ENCODE measurements at places on chromosomes 3 and 15. TPM values are rescaled to one million over a fixed set of nuclear protein-coding genes. Genes with fewer than 3 reads are reported as not detected.

DNA sequence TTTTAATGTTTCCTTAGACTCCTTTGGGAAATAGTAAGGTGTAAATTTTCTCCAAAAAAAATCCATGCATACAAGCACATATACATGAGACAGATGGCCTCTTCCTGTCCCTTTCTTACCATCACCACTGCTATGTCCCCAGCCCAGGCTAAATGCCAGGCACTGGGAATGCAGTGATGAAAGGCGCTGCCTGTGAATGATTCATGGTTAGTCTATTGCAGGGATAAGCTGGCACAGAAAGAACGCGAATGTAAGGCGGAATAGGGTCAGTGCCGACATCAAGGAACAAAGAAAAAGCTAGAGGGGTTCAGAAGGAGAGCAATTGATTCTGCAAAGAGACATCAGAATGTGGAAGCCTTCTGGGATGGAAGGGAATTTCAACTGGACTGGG, 36.2 kb upstream of the CFAP161 start:
- no peak for DNase-seq

DNA sequence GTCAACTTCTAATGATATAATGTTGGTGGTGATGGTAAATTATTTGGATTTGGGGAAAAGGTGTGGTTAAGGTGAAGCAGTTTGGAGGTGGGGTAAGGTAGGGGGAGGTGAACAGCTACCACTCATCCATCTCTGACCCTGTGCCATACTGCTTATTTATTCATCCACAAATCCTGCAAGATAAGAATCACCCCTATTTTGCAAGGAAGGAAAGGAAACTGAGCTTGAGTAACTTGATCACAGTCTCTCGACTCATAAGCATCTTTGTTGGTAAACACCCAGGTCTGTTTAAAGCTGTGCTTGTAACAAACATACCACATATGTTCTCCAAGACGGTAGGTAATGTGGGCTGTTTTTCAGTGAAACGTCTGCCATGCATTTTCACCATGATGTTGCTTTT, 67.3 kb downstream of the PTPRG start:
- no peak for DNase-seq

DNA sequence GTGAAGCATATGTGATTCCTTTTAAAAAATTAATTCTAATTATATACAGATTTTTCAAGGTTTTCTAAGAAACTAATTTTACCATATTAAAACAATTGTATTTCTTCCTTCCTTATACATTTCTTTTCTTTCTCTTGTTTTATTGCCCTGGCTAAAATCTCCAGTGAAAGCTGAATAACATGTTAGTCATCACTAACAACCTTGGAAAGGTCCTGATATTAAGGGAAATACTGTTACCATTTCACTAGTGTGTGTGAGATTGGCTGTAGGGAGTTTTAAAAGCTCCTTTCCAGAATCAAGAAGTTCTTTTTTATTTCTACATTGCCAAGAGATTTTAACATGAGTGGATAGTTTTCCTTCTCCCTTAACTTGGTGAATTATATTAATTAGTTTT, 229.7 kb upstream of the EIF1B start:
- no peak for DNase-seq

GRCh38 chr3:80643421-80643820, 875.6 kb upstream of the ROBO1 start:
- no peak for DNase-seq

GRCh38 chr3:113097960-113098447, 107.2 kb downstream of the GTPBP8 start:
- DNase-seq, result peak; percentile 62

DNA sequence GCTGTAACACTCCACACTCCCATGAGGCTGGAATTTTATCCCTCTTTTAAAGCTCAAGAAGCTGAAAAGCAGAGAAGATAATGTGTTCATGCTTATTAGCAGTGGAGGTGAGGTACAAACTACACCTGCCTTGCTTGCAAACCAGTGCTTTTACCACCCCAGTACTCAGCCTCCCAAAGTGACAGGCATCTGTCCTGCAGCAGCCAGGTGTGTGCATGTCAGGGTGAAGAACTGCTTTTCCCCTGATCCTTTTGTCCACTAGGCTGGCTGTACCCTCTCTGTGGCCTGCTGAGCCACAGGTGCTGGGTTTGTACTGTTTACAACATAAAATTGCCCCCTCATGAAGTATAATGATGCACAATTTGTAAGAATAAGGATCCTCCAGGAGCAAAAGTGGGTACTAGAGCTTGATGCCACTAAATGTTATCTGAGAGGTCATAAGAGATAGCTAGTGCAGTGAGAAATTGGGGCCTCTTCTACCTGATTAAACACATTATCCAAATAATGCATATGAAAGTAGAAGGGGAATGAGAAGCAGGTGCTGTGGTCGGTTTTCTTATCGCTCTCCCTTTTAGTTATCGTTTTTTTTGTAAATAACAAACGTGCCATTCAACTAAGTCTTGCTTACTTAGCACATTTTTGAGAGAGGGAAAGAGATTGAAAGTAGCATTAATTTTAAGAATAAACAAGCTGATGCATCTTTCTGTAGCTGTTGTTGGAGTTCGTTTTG, 39.2 kb upstream of the GADL1 start:
- no peak for DNase-seq

- no peak for DNase-seq
These were observed 68.4 kb downstream of the RPL22L1 start for GRCh38 chr3:170801597-170801996.

The ACKR4 gene
- polyA plus RNA-seq, result 26.7 TPM

The SCAMP5 gene
- polyA plus RNA-seq, result 3.6 TPM

The TF gene
- 0.15 TPM for polyA plus RNA-seq

The SST gene
- 0.15 TPM for polyA plus RNA-seq

The SLC9C1 gene
- polyA plus RNA-seq, result not detected

All from BJ (cell line).